ENCODE measurements at places on chromosomes 6 and 20. TPM values are rescaled to one million over a fixed set of nuclear protein-coding genes. Genes with fewer than 3 reads are reported as not detected.

The NUP153 gene
- polyA plus RNA-seq: 33.2 TPM

DNA sequence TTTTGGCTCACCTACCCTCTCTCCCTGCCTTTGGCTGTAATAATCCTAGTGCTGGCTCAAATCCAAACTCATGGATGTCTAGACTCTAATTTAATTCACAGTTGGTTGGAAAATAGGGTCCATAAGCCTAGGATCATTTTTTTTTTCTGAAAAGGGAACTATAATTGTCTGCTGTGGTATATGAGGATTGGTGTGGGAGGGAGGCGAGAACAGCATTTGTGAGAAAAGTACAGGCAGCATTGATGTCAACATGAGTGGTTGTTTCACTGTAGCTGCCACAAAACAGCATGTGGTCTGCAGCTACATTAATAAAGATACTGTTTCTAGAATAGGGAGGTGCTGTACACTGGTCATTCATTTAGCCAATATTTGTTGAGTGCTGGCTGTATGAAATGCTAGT is 18.6 kb upstream of the POLR1H start:
- H3K4me3 ChIP-seq: no peak overlapping the region
- no peaks in the 10 kb centered on the region for H3K36me3 ChIP-seq
- no peaks in the 10 kb centered on the region for H3K4me1 ChIP-seq

- H3K4me3 ChIP-seq: no peak overlapping the region
Measured at GRCh38 chr6:155372256-155372655, 58.0 kb upstream of the TFB1M start.

The LRRC73 gene
- 8.2 TPM for polyA plus RNA-seq

- no peak overlapping the region for H3K4me3 ChIP-seq
- no peaks in the 10 kb centered on the region for H3K27me3 ChIP-seq
- no peaks in the 10 kb centered on the region for H3K36me3 ChIP-seq
- H3K27ac ChIP-seq: no peak overlapping the region
Measured at GRCh38 chr6:106056060-106056745, 29.9 kb upstream of the PRDM1 start.

The KHDC1 gene
- 19.4 TPM for polyA plus RNA-seq

GRCh38 chr6:162108041-162108440 is 619.5 kb downstream of the PRKN start:
- no peaks in the 10 kb centered on the region for H3K27me3 ChIP-seq
- DNase-seq: no peak
- H3K36me3 ChIP-seq: no peaks in the 10 kb centered on the region
- no peak overlapping the region for H3K4me3 ChIP-seq
- no peaks in the 10 kb centered on the region for H3K4me1 ChIP-seq

- H3K27me3 ChIP-seq: no peaks in the 10 kb centered on the region
- no peak overlapping the region for H3K27ac ChIP-seq
- peaks cover 5% of the 10 kb centered on the region for H3K36me3 ChIP-seq
- no peak overlapping the region for H3K4me3 ChIP-seq
- H3K4me1 ChIP-seq: peaks cover 5% of the 10 kb centered on the region
Measured at GRCh38 chr6:37303891-37304503, 46.1 kb upstream of the TMEM217 start.

- no peaks in the 10 kb centered on the region for H3K27me3 ChIP-seq
- H3K4me3 ChIP-seq: no peak overlapping the region
- DNase-seq: no peak
- H3K36me3 ChIP-seq: peaks cover 45% of the 10 kb centered on the region
Measured at GRCh38 chr20:36932476-36933426, 18.8 kb downstream of the SAMHD1 start.

All from spinal cord (tissue), 10 donors.